ENCODE measurements at places on chromosomes 1 and 21. TPM values are rescaled to one million over a fixed set of nuclear protein-coding genes. Genes with fewer than 3 reads are reported as not detected.

Gene FCAMR
- total RNA-seq: 0.08 TPM

Gene SFN
- 2,315 TPM for total RNA-seq

Gene PUM1
- 63.0 TPM for total RNA-seq

Gene PRAMEF9
- not detected for total RNA-seq

Gene KIAA0040
- 6.3 TPM for total RNA-seq

Gene IFNLR1
- total RNA-seq: 4.0 TPM

Gene C8B
- not detected for total RNA-seq

Gene SPRR1B
- total RNA-seq: 2,894 TPM

Gene EPHB2
- 2.2 TPM for total RNA-seq

Gene QSOX1
- 116 TPM for total RNA-seq

Gene ITGB3BP
- total RNA-seq: 18.9 TPM

Gene ESRRG
- 0.40 TPM for total RNA-seq

Gene SLC2A5
- 5.9 TPM for total RNA-seq

Gene SLC50A1
- 42.9 TPM for total RNA-seq

Gene PLEKHN1
- 26.4 TPM for total RNA-seq

Gene CELA2A
- 0.36 TPM for total RNA-seq

Gene KRTAP13-2
- total RNA-seq: not detected

Gene CORT
- total RNA-seq: 0.28 TPM

Gene HCRTR1
- not detected for total RNA-seq

Gene MAP3K7CL
- 3.1 TPM for total RNA-seq

Gene MMEL1
- total RNA-seq: 2.3 TPM

Gene RHD
- total RNA-seq: not detected

Gene ADAMTS1
- total RNA-seq: 7.9 TPM

Gene SETD4
- 13.9 TPM for total RNA-seq

Gene PRUNE1
- 14.3 TPM for total RNA-seq

Gene LRRC7
- total RNA-seq: 0.08 TPM

Gene GOLT1A
- not detected for total RNA-seq

Gene UTS2
- total RNA-seq: not detected

Gene TNFSF4
- total RNA-seq: 0.12 TPM

Gene ATP8B2
- 3.7 TPM for total RNA-seq

Gene FBLIM1
- total RNA-seq: 56.5 TPM

Gene ADAMTSL4
- total RNA-seq: 42.9 TPM

Gene MFSD2A
- 25.2 TPM for total RNA-seq

Gene PRR9
- total RNA-seq: not detected

Gene DYRK3
- 6.1 TPM for total RNA-seq
